T-helper 22 cell (primary cell): ENCODE measurements at places on chromosomes 6 and 20.

DNA sequence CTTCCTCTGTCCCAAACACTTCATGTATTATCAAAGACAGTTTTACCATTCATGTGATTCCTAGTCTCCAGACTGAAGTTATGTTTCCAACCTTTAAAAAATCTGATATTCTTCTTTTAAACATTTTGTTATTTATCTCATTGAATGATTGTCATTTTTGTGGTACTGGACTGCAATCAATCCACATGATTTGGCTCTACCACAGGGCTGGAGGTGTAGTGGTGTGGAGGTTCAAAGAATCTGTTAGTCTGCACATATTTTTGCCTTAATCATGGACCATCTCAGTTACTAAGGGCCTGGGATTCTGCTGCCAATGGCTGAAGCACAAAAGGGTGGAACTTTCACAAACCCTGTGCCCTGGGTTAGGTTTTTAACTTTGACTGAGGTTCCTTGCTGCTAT is 164.1 kb upstream of the JAG1 start:
- DNase-seq, result no peak

DNA sequence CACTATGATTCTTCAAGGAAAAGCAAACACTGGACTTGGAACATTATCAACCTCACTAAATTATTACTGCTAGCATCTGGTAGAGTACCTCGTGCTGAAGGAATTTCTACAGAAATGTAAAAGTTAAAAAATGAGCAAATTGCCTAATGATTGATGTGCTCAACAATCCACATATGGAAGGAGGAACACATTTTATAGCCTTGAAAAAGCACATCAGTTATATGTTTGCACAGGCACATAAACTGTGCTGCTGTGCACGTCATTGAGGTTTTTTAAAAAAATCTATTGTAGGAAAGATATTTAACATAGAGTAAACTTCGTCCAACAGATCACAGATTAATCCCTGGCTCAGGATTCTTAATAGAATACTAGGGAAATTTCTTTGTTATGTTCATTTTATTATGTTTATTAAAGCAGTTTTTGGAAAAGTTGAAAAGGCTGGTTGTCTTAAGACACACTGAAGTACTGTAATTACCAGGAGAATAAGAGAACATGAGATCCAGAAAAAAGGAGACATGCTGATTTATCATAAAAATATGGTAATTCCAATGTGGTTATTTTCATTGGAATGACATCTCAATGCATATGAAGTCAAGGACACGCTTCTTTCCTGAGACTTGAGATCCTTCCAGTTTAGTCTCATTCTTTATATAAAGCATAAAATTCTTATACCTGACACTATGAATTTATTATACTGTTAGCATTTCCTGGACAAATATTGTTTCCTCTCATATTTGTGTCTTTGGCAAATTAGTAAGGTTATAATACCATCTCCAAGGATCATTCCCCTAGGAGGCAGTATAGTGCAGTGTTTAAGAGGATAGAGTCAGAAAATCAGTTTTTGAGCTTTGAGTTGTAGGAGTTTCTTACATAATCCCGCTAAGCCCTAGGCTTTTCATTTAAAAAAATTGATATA is 511.1 kb downstream of the TENT5A start:
- DNase-seq, result no peak

- DNase-seq, result no peak
Observed at GRCh38 chr6:46539866-46540265, 48.6 kb upstream of the RCAN2 start.

DNA sequence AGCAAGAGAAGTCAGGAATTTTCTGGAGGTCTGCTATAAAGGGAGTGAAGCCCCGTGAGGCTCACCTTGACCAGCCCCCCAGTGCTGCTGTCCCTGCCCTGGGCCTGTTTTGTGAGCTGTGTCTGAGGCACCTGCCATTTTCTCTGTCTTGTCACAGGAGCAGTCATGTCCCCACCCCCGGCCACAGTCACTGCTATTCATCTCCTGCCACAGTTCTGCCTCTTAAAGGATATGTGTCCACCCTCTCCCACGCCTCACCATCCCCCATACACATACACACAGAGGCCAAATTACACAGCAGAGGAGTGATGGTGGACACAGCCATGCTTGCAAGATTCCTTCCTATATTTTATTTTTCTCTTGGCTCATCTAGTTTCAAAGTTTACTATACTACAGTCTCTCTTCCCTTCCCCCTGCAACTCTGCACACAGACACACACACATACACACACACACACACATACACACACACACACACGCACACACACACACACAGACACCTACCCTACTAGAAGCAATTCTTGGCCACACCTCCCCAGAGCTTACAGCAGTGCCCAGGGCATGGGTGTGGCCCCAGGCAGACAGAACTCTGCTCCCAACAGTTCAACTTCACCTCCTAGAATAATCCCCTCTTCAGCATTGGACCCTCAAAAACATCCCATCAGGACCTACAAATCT is 68.7 kb upstream of the TAB2 start:
- no peak for DNase-seq

DNA sequence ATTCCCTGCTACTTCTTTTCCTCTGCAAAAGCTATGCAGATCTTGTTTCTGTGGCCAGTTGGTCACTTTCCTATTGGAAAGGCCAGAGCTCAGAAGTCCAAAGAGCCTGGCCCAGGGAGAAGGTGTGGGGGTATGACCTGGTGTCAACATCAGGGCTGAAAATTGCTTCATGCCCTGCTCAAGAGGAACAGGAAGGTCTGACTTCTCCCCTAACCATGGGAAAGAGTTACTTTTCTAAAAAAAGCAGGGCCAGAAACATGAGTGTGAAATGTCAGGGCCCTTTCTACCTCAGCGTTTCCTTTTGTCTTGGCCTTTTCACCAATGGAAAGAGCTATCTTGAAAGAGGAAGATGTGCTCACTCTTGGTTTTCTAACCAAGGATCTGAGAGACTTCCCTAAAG is 117.4 kb downstream of the MAFB start:
- DNase-seq, result no peak

- DNase-seq, result no peak
Observed at GRCh38 chr6:122730775-122731386, 48.6 kb upstream of the FABP7 start.

DNA sequence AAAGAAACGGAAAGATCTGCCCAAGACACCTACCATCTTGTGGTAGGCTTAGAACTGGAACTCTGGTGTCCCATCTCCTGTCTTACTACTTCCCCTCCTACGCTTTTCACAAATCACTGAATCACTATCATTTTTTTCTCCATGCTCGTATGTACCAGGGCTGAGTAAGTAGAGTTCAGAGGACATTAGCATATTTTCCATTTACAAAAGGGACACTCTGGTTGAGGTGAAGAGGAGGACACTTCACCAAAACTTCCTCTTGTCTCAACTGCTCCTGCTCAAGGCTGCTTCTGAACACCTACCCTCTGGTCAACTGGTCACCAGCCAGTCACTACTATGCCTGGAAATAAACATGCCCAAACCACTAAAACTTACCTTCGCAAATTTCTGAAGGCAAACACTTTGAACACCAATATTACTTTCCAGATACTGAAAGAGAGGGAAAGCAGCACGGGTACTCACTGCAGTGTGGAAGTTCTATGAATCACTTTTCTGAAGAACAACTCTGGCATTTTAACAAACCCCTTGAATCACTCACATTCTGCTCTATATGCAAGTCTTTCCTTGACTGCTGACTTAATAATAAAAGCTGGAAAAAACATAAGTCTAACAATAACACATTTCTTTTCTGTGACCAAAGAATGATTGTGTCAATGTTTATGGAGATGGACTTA is 123.3 kb downstream of the INSM1 start:
- no peak for DNase-seq

- no peak for DNase-seq
Observed at GRCh38 chr20:53387983-53388675, 205.5 kb downstream of the ZNF217 start.

GRCh38 chr6:31971279-31971992 is 502 bp downstream of the DXO start:
- DNase-seq, result no peak

DNA sequence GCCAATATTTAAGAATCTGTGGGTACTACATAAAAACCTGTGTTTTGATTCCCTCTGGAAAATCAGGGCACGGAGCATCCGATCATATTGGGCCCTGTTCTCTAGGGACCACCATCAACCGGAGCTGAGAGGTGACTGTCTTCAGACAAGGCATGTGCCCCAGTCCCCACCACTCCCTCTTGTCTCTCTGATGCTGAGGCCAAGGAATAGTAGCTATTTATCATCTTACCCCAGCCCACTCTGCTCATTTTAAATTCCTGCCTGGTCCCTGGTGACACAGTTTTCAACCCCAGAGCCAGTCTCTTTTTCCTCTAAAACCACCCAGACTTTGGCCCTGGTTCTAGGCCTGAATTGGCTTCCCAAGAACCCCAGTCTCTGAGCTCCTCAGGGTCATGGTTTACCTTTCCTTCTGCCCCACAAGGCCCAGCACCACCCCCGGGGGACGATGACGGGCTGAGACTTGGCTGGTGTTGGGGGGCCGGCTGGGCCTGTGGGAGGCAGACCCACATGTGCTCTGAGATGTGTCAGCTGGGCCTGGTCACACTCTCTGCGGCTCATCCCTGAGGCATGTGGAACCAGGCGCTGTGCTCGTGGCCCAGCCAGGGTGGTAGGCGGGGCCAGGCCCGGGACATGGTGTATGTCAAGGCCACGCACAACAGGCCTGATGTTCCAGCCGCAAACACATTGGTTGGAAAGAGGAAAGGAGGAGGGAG is 114.4 kb downstream of the CEBPB start:
- DNase-seq, result no peak

GRCh38 chr20:37939701-37940560 is 37.0 kb downstream of the VSTM2L start:
- no peak for DNase-seq
